HEK293T (cell line): ENCODE measurements at places on chromosomes 12 and 14.
A peak's percentile ranks its signal among the peaks of the same experiment; 100 is the strongest.

- DNase-seq: no peak
These were observed 80.9 kb downstream of the PTPRB start for GRCh38 chr12:70556179-70556869.

DNA sequence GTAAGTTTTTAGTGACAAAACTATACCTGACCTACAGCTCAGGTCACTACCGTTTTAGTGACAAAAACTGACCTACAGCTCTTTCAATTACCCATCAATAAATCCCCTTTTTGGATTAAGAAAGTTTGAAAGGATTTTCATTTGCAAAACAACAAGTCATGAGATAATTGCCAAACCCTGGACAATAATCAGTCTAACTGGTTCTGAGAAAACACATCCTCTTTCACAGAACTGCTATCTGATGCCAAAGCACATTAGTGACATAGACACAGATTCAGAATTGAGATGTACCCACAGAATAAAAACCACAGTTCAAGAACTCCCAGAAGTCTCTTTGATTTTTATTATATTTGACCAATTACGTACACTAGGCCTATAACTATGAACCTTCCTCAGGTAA lies 126.0 kb upstream of the COCH start:
- DNase-seq: no peak

DNA sequence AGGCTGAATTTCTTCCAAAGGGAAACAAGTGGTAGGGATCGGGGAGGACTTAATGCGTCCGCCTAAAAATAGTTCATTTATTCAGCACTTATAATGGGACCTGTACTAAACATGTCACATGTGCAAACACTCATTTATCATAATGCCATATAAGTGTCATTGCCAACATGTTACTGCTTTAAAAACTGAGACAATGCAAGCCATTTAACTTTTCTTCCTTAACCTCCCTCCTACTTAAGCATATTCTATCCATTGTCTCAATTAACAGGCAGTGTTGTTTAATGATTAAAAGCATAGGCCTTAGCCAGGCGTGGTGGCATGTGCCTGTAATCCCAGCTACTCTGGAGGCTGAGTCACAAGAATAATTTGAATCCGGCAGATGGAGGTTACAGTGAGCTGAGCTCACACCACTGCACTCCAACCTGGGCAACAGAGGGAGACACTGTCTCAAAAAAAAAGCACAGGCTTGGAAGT lies 13.5 kb upstream of the SCFD1 start:
- no peak for DNase-seq

DNA sequence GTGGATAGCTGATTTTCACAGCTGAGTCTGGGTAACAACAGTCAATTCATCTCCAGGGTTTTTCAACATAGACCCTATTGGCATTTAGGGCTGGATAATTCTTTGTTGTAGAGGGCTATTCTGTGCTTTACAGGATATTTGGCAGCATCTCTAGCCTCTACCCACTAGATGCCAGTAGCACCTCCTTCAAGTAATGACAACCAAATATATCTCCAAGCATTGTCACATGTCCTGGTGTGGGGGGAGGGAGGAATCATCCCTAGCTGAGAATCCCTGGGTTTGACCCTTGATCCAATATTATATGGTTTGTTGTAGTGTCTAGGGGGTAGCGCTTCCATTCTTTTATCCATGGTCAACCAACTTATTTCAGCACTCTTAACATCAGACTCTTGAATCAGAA lies 157.2 kb downstream of the ANO4 start:
- DNase-seq: no peak

- DNase-seq: no peak
These were observed 343.0 kb downstream of the RGS6 start for GRCh38 chr14:72275242-72275641.

DNA sequence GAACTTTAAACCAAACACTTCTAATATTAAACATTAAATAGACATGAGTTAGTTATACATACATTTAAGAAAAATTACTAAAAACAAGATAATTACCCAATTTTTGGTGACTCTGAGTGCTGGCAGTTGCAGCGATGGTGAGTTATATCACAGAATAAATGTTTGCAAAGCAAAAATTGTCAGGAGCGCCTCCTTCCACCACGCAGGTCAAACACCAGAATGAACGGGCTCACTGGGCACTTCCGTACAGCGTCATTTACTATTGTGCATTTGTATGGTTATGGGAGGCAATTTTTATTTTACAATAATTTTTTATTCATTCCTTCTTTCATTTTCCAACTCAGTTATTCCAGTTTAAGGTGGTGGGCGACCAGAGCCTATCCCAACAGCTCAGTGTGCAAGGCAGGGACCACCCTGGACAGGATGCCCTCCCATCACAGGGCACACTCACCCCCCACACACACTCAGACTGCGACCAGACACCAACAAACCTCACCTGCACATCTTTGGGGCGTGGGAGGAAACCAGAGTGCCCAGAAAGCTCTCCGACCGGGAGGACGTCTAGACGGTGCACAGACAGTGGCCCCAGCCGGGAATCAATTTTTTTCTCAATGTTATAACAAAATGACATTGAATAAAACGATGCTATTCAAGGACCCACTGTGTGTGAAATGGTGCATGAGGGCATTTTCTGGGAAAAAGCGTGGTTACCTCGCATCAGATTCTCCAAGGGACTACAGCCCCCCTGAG lies 67.2 kb downstream of the TESC start:
- no peak for DNase-seq

DNA sequence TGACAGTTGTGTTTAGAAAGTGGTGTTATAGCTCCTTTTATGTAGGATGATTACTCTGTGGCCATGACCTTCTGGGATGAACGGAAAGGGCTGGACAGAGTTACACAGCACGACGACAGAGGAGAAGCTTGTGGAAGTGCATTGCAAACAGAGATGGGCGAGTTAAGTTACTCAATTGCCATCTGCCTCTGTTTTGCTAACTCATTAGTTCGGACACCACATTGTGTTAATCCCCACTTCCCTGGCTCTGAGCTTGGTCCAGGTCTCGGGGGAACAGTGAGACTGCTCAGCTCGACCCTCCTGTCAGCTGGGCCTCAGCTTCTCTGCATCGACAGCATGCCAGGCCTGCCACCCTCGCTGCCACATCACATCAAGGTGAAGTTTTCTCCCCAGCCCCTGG lies 408.0 kb downstream of the ZFP36L1 start:
- no peak for DNase-seq

GRCh38 chr14:91284791-91285548 lies 40.5 kb upstream of the GPR68 start:
- peak; percentile 78 for DNase-seq

DNA sequence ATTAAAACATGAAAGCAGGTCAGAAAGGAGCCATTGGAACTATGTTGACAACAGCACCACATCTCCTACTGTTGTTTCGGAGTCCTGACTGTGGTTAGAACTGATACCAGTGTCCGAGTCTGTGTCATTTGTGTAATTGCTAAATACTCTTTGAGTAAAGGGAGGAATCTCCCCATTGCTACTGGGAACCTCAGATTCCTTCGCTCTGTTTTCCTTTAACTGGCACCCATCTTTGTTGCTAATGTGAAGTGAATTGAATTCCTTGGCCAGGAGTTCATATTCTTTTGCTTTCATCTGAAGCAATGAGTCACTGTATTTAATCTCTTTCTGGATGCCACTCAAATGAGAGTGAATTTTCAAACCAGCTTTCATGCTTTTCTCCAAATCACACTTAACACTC lies 31.5 kb downstream of the RASSF9 start:
- DNase-seq: no peak

DNA sequence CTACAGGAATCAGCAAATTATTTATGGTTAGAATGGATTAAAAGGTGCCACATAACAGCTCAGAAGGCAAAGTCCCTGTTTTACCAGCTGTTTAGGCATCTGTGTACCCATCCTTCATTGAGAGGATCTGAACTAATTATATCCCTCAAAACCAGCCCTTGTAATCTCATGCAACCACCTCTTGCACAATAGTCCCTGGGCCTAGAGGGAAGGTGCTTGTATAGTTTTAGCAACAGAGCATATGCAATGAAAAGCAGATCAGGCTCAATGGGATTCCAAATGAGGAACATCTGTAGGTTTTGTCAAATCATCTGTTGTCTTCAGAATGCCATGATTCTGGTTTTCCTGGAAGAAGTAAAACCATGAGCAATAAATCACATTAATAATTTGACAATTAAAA lies 26.0 kb upstream of the GLIPR1L2 start:
- no peak for DNase-seq

GRCh38 chr14:89485264-89485663 lies 68.2 kb upstream of the FOXN3 start:
- DNase-seq: no peak
